Fibroblast of villous mesenchyme (primary cell): ENCODE measurements at places on chromosomes 7 and 10.

- no peak for DNase-seq
Observed at GRCh38 chr10:76172020-76172419, 740.6 kb downstream of the LRMDA start.

DNA sequence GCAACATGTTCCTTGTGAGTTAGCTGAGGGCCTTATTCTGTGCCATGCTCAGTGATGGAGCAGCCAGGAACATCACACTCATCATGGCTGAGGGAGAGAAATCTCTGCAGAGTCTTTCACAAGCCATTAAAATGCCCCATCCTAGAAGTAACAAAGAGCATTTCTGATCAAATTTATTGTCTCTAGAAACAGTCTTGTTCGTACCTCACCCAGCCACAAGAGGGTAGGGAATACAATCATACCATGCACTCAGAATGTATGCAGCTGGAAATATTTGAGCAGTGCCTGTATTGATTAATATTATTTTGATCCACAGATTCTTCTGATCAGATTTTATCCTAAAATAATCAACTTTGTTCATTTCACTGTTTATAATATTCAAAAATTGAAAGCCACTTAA is 17.3 kb downstream of the VPS26A start:
- no peak for DNase-seq

- DNase-seq = no peak
Observed at GRCh38 chr7:47670729-47671128, 88.8 kb upstream of the TNS3 start.

DNA sequence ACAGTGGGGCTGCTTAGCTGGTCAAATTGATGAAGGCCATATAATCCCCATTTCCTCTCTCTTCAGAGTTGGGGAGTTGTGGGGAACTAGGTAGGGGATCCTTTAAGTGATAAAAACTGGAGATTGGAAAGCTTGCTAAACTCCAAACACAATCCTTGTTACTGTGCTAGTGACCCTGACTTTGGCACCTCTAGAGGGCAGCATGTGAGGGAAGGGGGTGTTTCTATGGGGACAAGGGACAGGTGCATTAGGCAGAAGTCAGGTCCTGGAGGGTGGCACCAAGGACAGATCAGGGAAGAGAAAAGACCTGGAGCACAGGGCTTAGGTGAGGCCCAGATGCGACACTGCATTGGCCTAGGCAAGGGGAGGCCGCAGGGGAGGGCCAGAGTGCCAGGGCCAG is 66.9 kb downstream of the CDHR3 start:
- DNase-seq = no peak

- DNase-seq = peak; percentile 28
Observed at GRCh38 chr10:97355571-97355975, 21.0 kb upstream of the FRAT2 start.

GRCh38 chr7:124751027-124751426 is 14.6 kb downstream of the GPR37 start:
- DNase-seq = no peak

GRCh38 chr7:129356176-129356575 is 78.1 kb upstream of the STRIP2 start:
- no peak for DNase-seq
